Stimulated activated CD8-positive, alpha-beta memory T cell treated with anti-CD3 and anti-CD28 coated beads, Interleukin-15, amount 100 ng/mL, for 24 hours (primary cell): ENCODE measurements at places on chromosomes 2 and 18.

GRCh38 chr2:112887964-112888749 lies 22.8 kb upstream of the IL37 start:
- no peak for DNase-seq

DNA sequence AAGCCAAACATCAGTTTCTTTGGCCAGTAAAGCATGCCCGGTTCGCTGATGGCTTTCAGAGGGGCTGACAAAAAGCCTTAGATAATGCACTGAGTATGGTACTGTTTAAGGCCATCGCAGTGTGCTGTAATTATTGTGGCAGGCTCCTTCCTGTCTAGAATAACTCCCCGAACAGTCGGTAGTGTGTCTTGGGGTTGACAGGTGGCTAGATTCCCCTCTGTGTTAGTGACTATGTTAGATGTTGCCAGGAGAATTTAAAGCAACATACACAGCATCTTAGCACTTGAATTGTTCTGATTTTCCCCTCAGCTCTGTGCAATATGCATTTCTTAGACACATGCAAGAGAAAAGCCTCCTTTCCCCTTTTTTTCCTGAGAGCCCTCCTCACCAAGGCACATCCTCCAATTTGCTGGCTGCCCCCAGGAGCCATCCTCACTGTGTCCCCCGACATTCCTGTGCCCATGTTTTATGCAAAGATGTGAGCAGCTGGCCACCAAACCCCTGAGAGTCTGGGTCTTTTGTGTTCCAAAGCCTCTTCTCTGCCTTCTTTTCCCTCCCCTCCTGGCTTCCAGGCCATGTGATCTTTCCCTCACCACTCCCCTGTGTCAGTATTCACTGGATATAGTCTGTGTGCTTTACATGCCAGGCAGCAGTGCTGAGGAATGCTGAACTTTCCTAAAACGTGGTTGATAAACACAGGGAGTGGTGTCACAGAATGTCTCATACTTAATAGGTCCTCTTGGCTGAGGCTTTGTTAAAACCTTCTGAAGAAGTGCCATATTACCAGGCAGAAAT lies 331.5 kb downstream of the HRH4 start:
- no peak for DNase-seq

- DNase-seq, result no peak
Measured at GRCh38 chr2:9382604-9383235, 40.6 kb downstream of the ITGB1BP1 start.

DNA sequence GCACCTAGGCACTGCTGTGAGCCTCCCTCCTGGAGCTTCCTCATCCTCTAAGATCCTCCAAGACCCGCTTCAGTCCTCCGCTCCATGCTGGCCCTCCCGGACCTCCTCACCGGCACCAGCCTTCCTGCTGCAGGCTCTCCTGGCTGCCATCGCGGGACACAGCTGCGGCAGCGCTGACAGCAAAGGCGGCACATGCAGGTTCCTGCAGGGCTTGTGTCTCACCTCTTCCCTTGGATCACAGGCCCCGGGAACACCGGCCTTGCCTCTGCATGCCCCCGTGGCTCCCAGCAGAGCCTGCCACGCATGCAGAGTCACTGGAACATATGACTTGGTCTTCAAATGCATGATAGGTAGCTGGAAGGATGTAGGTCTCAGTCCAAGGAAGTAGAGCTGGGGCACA lies 67.2 kb downstream of the PTGR3 start:
- DNase-seq, result no peak

DNA sequence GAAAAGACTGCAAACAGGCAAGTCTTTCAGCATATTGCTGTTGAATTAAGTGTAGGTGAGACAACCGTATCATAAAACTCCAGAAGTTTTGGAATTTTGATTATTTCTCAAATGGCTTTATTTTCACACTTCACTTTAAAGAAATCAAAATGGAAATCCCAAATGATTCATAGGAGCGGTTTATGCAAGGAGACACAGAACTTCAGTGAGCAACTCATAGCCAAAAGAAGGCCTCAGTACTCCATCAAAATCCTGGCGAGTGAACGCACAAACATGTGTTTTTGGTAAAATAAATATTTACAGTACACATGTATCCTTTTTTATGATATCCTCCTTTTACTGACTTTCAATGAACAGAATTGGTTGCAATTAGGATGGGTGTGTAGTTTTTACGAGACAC lies 140.4 kb upstream of the APCDD1 start:
- no peak for DNase-seq

DNA sequence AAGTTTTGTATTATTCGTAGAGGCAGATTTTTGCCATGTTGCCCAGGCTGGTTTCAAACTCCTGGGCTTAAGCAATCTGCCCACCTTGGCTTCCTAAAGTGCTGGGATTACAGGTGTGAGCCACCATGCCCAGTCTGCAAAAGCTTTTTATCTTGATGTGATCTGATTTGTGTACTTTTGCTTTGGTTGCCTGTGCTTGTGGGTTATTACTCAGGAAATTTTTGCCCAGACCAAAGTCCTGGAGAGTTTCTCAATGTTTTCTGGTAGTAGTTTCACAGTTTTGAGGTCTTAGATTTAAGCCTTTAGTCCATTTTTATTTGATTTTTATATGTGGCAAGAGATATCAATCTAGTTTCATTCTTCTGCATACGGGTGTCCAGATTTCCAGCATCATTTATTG lies 42.4 kb downstream of the SYT4 start:
- DNase-seq, result no peak

DNA sequence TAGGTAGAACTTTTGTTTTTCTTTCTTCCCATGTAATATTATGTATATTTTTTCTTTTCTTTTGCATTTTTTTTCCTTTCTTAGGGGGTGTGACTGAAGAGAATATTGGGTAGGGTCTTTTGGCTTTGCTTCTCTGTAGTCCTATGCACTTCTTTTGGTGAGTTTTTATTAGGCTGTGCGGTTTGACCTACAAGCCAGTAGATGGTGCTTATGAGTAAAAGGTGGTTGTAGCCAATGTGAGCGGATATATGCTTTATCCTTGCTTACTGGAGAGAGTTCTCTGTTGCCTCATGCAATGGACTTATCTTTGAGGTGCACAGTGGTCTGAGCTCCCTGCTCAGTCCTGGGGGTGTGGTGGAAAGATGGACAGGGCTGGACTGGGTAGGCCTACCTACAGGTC lies 52.7 kb downstream of the DSEL start:
- no peak for DNase-seq

- no peak for DNase-seq
Measured at GRCh38 chr2:104599787-104600510, 254.0 kb upstream of the POU3F3 start.

DNA sequence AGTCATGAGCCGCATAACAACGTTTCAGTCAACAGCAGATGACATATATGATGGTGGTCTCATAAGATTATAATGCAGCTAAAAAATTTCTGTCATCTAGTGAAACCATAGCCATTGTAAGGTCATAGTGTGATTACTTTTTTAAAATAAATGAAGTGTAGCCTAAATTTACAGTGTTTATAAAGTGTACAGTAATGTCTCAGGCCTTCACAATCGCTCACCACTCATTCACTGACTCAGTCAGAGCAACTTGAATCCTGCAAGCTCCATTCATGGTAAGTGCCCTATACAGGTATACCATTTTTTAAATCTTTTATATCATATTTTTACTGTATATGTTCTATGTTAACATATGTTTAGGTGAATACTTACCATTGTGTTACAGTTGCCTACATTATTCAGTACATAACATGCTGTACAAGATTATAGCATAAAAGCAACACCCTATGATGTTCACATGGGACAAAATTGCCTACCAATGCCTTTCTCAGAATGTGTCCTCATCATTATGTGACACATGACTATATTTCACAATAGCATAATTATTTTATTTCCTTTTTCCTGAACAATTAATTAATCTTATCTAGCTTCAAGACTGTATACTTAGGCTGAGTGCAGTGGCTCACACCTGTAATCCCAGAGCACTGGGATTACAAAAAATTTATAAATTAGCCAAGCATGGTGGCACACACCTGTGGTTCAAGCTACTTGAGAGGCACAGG lies 1115.9 kb upstream of the ZEB2 start:
- no peak for DNase-seq

DNA sequence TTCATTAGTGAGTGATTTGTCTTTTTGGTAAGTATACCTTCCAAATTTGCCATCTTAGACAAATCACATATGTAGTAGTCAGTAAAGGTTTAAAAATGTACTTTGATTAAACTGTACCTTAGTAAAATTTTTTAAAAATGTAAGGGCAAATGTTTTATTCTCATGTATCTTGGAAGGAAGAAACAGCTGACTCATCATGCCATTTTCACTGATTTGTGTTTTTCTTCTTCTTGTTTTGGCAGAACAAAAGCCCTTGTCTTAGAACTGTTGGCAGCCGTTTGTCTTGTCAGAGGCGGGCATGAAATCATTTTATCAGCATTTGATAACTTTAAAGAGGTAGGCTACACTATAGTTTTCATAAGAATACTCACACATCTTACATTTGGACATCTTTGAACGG lies 136.5 kb downstream of the PRPF40A start:
- DNase-seq, result no peak

DNA sequence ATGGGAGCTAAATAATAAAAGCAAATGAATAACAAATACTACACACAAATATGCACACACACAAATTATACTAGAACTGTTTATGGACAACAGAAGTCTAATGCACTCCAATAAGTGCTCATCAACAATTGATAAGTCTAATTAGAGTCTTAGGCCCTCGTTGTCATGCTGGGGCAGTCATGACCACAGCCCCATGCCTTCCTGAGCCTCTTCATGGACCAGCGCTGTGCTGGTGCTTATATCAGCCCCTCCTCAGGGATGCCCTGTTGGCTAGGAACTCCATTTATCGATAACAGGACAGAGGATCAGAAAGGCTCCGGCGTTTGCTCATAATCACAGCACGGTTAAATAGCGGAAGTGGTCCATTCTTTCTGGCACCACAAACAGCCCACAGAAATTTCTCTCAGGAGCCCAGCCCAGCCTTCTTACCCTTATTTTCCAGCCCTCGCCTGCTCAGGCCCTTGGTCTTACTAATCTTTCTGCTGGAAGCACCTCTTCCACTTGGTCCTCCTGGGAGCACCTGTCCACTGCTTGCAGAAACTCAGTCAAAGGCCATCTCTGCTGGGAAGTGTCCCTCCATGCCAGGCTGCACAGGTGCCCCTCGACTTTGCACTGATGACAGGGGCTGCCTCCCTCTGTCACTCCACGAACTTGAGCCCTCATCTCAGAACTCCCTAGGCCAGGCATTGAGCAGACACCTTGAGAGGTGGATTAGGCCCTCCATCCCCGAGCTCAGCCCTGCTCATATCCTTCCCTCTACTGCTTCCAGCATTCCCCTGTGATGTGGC lies 500.2 kb upstream of the HS6ST1 start:
- DNase-seq, result no peak

- DNase-seq, result no peak
Measured at GRCh38 chr2:95314964-95315611, 17.9 kb downstream of the KCNIP3 start.

- no peak for DNase-seq
Measured at GRCh38 chr2:45263147-45263546, 253.9 kb upstream of the SIX2 start.

- no peak for DNase-seq
Measured at GRCh38 chr2:54553775-54554174, 97.6 kb downstream of the SPTBN1 start.

- DNase-seq, result no peak
Measured at GRCh38 chr18:12318334-12318697, 10.3 kb downstream of the TUBB6 start.
